Iris pigment epithelial cell (primary cell): ENCODE measurements at places on chromosomes 3 and 15.
A peak's percentile ranks its signal among the peaks of the same experiment; 100 is the strongest.

DNA sequence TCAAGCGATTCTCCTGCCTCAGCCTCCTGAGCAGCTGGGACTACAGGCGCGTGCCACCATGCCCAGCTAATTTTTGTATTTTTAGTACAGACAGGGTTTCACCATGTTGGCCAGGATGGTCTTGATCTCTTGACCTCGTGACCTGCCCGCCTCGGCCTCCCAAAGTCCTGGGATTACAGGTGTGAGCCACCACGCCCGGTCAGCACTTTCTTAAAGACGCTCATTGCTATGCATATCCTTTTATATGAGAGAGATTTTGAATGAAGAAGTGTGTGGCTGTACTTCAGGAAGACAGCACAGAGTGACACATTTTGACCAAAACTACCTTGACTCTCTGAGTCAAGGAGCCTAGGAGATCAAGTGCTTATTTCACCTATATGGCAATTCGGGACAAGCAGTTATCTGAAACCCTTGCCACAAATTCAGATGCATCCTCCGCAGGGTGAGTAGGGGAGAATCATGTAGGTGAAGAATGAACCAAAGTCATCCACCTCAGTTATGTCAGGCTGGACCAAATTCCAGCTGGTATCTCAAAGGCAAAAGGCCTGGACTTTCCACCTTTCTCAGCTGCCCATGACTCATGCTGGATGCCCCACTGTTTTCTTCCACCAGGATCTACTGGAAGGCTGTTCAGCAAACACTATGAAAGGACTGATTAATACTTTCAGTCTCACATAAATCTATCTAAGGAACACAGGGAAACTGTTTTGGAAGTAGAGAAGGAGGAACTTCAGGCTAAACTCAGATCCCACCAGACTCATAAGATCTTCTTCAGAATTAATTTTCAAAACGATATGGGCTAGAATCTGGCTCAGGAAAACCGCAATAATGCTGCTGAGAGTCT lies 31.9 kb downstream of the SUSD5 start:
- peak; percentile 44 for DNase-seq

- DNase-seq: peak; percentile 11
Observed at GRCh38 chr3:49673121-49673714, 933 bp upstream of the APEH start.

DNA sequence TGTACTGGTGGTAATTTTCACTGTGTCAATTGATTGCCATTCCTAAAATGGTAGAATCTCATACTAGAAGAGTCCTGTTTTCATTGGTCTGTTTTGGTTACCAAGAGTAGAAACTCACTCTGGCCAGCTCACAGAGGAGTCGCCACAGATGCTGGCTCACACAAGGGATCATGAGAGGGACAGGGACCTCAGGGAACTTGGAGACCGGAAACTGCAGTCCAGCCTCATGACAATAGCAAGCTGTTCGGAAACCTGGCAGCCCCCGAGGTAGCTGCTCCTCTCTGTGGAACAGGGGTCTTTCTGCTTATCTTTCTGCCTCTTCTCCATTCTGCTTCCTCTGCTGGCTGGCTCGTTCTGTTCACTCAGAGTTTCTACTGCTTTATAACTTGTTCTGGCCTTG lies 192.9 kb downstream of the PLCL2 start:
- no peak for DNase-seq

GRCh38 chr15:70376929-70377691 lies 279.4 kb upstream of the TLE3 start:
- DNase-seq: peak; percentile 41

GRCh38 chr3:122263058-122263457 lies 62.0 kb upstream of the CSTA start:
- DNase-seq: no peak

DNA sequence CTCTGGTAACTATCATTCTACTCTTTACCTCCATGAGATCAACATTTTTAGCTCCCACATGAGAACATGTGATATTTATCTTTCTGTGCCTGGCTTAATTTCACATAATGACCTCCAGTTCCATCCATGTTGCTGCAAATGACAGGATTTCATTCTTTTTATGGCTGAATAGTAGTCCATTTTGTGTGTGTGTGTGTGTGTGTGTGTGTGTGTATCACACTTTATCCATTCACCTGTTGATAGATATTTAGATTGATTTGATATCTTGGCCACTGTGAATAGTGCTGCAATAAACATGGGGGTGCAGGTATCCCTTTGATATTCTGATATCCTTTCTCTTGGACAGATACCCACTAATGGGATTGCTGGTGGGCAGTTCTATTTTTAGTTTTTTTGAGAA lies 18.3 kb downstream of the DLG1 start:
- DNase-seq: no peak

DNA sequence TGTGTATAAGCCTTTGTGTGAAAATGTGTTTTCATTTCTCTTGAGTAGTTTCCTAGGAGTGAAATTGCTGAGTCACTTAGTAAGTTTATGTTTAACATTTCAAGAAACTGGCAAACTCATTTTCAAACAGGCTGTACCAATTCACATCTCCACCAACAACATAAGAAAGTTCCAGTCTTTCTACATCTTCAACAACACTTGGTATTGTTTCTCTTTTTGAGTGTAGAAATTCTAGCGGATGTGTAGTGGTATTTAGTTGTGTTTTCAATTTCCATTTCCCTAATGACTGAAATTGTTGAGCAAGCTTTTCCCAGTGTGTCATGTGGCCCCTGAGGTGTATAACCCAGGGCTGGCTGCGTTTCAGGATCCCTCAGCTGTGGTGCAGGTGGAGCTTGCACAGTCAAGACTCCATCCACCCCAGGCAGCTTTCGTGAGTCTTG lies 258.5 kb downstream of the PDCD6IP start:
- peak; percentile 31 for DNase-seq

- no peak for DNase-seq
Observed at GRCh38 chr3:67030785-67031740, 33.0 kb downstream of the KBTBD8 start.

GRCh38 chr3:188742755-188743550 lies 428.8 kb upstream of the TPRG1 start:
- no peak for DNase-seq

- peak; percentile 33 for DNase-seq
Observed at GRCh38 chr15:59115047-59115446, 10.1 kb downstream of the CCNB2 start.

- DNase-seq: no peak
Observed at GRCh38 chr15:78671626-78672211, 30.7 kb upstream of the CHRNB4 start.
